ENCODE measurements at places on chromosomes 5 and 9. TPM values are rescaled to one million over a fixed set of nuclear protein-coding genes. Genes with fewer than 3 reads are reported as not detected.

The IPO11 gene
- total RNA-seq = 22.1 TPM

The SH3GL2 gene
- total RNA-seq = 1.0 TPM

The CARD9 gene
- total RNA-seq = 1.5 TPM

The THOC3 gene
- 55.4 TPM for total RNA-seq

The GRXCR2 gene
- total RNA-seq = not detected

The FCN2 gene
- not detected for total RNA-seq

The ZNF462 gene
- total RNA-seq = 36.1 TPM

The CCNO gene
- 3.3 TPM for total RNA-seq

The CTXN3 gene
- total RNA-seq = not detected

The LRRC19 gene
- total RNA-seq = not detected

The NTRK2 gene
- total RNA-seq = 9.8 TPM

- DNase-seq = no peak
Observed at GRCh38 chr5:113167985-113168384, 191.4 kb downstream of the DCP2 start.

DNA sequence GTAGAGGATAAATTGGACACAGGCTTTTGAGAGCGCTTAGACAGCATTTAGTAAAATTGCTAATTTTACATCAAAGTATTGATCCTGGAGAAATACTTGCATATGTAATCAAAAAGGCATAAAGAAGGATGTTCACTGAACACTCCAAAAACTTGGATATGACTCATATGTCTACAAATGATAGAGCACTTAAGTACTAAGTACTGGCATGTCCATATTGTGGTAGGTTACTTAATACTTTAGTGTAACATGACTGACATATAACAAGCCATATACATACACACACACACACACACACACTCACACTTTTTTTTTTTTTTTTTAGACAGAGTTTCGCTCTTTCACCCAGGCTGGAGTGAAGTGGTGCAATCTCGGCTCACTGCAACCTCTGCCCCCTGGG, 361.9 kb downstream of the ARHGEF28 start:
- DNase-seq = no peak

- peak; percentile 60 for DNase-seq
Observed at GRCh38 chr9:103397868-103398600, 402.9 kb downstream of the CYLC2 start.

- no peak for DNase-seq
Observed at GRCh38 chr9:114613087-114613486, 2.0 kb downstream of the TMEM268 start.

DNA sequence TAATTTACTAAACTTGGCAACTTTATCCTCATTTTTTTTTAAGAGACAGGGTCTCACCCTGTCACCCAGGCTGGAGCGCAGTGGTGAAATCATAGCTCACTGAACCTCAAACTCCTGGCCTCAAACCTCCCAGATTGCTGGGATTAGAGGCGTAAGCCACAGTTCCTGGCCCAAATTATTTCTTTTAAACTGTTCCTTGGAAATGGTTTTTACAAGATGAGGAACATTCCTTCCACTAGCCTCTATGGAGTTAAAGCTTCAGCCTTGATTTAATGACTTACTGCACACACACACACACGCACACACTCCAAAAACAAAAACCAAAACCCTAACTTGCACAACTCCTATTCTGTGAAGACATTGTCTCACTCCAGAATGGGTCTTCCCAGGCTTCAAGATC, 77.2 kb upstream of the TARS1 start:
- DNase-seq = no peak

DNA sequence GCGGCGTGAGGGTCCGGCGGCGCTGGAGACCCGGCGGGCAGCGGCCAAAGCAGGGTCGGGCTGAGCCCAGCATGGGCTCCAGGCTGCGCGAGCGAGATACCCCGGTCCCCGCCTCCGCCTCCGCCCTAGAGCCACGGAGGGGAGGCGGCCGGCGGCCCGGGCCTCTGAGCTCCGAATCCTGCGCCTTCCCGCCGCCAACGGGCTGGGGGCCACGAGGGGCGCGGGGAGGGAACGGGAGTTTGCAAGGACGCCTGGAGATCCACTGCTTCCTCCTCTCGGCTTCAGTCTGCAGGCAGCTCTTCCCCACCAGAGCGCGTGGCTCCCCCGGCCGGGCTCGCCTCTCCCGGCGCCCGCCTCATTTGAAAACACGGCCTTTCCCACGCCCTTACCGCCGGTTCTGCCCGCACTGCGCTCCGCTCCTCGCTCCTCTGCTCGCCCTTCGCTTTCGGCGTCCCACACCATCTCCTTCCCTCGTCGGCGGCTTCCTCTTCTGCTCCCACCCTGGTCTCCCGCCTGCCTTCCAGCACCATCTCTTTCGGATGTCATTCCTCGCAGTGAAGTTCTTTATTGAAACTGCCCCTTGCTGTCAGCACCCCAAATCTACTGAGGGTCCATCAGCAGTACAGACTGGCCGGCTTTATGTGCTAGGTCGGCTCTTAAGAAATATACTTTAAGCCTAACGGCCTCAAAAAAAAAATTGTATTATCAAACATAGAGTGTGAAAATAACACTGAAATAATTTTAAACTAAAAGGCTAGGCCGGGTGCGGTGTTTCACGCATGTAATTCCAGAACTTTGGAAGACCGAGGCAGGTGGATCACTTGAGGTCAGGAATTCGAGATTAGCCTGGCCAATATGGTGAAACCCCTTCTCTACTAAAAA, 105.0 kb upstream of the FAM120A start:
- no peak for DNase-seq

DNA sequence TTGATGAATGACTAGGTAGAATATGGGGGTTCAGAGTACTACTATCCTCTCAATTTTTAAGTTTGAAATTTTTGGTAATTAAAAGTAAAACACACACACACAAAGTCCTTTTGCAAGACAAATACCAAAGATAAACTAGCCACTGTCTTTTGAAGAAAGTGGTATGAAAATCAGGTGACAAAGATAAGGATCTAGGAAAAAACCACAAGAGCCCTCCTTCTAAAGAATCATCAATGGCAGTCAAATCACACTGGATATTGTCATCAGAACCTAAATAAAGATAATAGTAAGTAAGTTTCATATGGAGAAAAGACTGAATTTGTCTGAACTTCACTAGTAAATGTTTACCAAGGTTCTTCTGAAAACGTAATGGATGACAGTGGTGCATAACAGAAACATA, 30.5 kb upstream of the HK3 start:
- no peak for DNase-seq

DNA sequence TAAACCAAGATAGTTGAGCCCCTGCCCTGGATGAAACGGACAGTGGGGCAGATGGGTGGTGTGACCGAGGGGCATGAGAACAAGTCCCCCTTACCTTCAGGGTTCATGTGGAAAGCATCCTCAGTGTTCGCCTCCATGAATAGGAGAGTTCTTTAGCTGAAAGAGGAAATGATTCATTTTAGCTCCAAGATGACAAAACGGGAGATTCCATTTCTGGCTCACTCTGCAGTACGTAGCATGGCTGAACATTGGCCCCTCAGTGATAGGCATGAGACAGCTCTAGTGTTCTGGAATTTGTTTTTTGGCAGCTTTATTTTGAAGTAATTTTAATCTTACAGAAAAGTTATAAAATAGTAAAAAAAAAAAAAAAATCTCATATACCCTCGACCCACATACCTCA, 70.2 kb upstream of the AGXT2 start:
- DNase-seq = peak; percentile 36

GRCh38 chr9:79759460-79759859, 187.7 kb downstream of the TLE4 start:
- no peak for DNase-seq

DNA sequence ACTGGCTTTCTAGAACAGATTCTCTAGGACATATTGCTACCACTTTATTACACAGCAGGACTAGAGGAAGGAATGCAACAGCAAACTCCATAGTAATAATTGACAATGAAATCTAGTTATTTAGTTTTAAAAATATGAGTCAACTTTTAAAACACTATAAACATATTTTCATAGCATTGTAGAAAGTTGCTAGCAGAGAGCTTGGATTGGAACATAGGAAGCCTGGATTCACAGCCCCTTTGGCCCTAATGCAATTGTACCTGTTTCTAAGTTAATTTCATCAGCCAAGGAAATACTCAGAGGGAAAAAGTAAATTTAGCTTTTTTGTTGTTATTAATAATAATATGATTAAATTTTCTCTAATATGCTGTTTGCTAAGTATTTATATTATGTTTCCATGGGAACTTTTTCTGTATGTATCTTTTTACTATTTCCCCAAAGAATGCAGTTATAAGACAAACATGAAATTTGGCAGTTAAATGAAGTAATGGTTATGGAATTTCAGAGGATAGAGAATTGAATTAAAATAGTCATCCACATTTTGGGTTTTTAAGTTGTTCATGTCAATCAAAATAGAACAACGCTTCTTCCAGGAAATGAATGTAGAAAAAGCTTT, 45.6 kb downstream of the VCAN start:
- DNase-seq = no peak

- no peak for DNase-seq
Observed at GRCh38 chr9:14522627-14523379, 170.4 kb downstream of the ZDHHC21 start.

DNA sequence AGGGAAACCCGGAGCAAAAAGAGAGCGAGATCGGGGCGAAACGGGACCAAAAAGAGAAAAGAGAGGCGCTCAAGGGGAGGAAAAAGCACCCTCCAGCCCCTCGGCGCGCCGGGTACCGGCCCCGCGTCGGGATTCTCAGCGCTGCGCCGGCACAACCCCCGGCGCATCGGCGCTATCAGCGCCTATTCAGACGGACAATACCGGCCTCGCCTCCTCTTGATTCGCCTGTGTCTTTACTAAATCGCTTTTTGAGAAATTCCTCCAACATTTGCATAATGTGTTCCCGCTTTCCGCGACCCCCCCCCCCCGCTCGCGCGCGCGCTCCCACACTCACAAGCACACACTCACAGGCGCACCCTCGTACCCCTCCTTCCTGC, 578 bp downstream of the LHX6 start:
- no peak for DNase-seq

DNA sequence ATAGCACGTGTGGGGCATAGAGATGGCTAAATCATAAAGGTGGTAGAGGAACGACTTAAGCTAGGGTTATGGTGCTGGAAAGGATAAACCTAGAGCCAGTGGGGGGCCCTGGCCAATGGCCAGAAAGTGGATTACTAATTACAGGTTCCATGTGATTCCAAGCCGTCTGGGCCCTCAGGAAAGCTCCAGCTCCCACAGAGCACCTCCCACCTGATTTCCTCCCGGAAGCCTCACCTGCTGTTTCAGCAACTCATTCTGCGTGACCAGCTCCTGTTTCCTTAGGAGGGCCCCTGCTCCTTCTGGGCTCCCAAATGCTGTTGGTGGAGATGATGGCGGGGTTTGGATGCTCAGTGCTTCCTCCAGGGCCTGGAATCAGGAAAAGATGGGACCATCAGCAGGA, 16.2 kb downstream of the GPX3 start:
- peak; percentile 60 for DNase-seq

DNA sequence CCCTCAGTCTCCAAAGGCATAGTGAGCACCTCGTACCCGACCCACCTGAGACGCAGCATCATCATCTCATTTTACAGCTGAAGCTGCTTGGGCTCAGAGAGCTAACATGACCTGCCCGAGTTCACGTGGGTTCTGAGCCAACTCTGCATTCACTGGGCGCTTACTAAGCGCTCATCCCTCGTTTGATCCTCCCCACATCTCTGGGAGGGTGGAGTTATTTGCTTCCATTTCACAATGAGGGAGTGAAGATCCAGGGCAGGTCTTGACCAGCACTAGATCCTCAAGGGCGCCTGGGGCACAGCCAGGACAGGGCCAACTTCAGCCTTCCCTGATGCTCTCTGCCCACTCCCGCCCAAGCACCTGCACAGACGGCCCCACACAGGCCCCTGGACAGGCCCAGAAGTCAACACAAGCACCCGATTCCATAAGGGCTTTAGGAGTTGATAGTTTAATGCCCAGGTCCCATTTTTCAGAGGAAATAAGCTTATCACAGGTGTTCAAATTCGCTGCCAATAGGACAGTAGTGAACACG, 80.8 kb downstream of the HRH2 start:
- DNase-seq = no peak

GRCh38 chr9:70408393-70409040, 5.9 kb downstream of the KLF9 start:
- DNase-seq = peak; percentile 66

GRCh38 chr5:151244206-151244605, 8.8 kb upstream of the GM2A start:
- DNase-seq = no peak

- peak; percentile 54 for DNase-seq
Observed at GRCh38 chr9:127869310-127870152, 7.9 kb downstream of the AK1 start.

All from renal cortical epithelial cell (primary cell).